ENCODE measurements at places on chromosomes 6 and 20.

- no peak overlapping the region for H3K27ac ChIP-seq
- H3K36me3 ChIP-seq, result no peaks in the 10 kb centered on the region
- H3K4me1 ChIP-seq, result no peaks in the 10 kb centered on the region
- no peak for DNase-seq
Measured at GRCh38 chr6:49001856-49002541, 461.1 kb downstream of the MMUT start.

- no peaks in the 10 kb centered on the region for H3K36me3 ChIP-seq
- H3K4me3 ChIP-seq, result no peak overlapping the region
- no peak overlapping the region for H3K27ac ChIP-seq
- no peaks in the 10 kb centered on the region for H3K4me1 ChIP-seq
Measured at GRCh38 chr6:20946022-20946421, 411.8 kb downstream of the CDKAL1 start.

DNA sequence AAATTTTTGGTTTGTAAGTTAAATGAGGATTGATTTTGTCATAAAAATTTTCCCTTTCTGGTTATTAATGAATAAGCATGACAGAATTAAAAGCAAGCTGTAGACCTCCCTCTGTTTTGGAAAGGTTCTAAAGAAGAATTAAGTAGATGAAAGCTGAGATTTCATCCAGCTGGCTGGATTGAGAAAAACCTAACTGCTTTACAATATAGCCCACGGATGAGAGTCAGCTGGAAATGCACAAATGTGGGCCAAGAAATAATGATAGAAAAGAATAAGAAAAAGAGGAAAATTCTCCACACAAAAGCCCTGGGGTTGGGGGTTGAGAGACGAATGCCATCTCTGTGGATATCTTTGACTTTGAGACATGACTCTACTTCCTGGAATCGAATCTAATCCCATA is 631.6 kb downstream of the HDGFL1 start:
- H3K4me1 ChIP-seq, result no peaks in the 10 kb centered on the region
- H3K27me3 ChIP-seq, result no peaks in the 10 kb centered on the region
- no peaks in the 10 kb centered on the region for H3K36me3 ChIP-seq
- no peak overlapping the region for H3K27ac ChIP-seq

DNA sequence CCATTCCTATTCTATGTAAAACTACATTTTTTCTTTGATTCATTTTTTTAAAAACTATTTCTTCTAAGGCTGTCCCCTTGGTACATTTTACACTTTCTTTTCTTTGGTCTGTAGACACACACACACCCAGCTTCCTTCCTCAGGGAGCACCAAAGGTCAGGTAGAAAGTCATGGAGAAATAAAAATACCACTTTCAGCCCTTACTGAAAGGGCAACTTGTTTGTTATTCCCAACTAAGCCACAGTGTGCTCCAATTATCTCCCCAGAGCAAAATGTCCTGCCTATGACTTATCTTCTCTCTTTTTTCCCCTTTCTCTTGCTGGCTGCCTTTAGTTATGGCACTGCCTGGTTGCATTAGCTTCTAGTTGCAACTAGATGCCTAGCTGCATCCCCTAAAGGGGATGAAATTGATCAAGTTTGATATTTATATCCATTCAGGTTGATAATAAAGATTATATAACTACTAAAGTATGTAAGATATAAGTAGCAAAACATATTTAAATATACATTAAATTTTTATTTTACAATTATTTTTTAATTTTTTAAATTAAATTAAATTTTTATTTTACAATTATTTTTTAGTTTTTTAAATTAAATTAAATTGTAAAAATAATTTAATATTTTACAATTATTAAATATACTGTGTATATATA is 21.6 kb upstream of the LRRC1 start:
- no peaks in the 10 kb centered on the region for H3K27me3 ChIP-seq
- DNase-seq, result no peak
- no peaks in the 10 kb centered on the region for H3K4me1 ChIP-seq
- H3K27ac ChIP-seq, result no peak overlapping the region
- H3K36me3 ChIP-seq, result no peaks in the 10 kb centered on the region
- no peak overlapping the region for H3K4me3 ChIP-seq

GRCh38 chr6:41713650-41714291 is 21.6 kb downstream of the TFEB start:
- no peak overlapping the region for H3K4me3 ChIP-seq
- H3K4me1 ChIP-seq, result peaks cover 29% of the 10 kb centered on the region
- no peaks in the 10 kb centered on the region for H3K36me3 ChIP-seq
- no peaks in the 10 kb centered on the region for H3K27me3 ChIP-seq

DNA sequence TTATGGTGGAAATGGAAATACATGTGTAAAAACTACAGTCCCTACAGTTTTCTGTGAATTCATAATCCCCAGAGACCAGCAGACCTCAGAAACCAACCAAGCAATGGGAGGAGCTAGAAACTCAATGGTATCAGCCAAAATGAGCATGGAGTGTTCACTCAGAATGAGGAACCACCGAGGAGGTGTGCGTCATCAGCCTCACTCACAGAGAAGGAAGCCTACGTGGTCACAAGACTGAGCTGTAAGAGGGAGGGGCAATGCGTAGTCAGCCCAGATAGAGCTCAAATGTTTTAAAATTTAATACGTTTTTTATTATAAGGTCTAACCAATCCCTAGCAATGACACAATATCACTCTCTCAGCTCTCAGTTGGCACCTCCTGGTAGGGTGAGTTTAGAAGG is 17.4 kb downstream of the MYLK4 start:
- H3K4me1 ChIP-seq, result no peaks in the 10 kb centered on the region
- DNase-seq, result no peak
- no peak overlapping the region for H3K4me3 ChIP-seq
- no peaks in the 10 kb centered on the region for H3K36me3 ChIP-seq
- H3K27ac ChIP-seq, result no peak overlapping the region

- DNase-seq, result no peak
- H3K27me3 ChIP-seq, result no peaks in the 10 kb centered on the region
- H3K4me1 ChIP-seq, result no peaks in the 10 kb centered on the region
- H3K36me3 ChIP-seq, result peaks cover 11% of the 10 kb centered on the region
- H3K4me3 ChIP-seq, result no peak overlapping the region
Measured at GRCh38 chr6:140774080-140774505, 1358.6 kb upstream of the GJE1 start.

DNA sequence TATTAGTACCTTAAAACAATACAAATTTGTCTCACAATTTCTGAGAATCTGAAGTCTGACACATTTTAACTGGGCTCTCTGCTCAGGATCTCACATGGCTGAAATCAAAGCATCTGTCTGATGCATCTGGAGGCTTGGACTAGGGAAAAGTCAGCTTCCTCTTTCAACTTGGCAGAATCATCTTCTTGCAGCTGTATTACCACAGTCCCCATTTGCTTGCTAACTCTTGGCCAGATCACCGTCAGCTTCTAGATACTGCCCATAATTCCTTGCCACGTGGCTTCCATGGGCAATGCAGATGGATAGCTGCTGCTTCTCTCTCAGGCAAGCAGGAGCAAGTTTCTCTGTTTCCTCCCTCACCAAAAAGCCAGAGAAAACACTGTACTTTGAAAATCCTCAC is 1106.4 kb upstream of the CITED2 start:
- no peaks in the 10 kb centered on the region for H3K27me3 ChIP-seq
- no peak for DNase-seq
- no peaks in the 10 kb centered on the region for H3K36me3 ChIP-seq
- H3K4me3 ChIP-seq, result no peak overlapping the region
- no peaks in the 10 kb centered on the region for H3K4me1 ChIP-seq

- no peaks in the 10 kb centered on the region for H3K4me1 ChIP-seq
- peaks cover 16% of the 10 kb centered on the region for H3K27me3 ChIP-seq
- H3K4me3 ChIP-seq, result no peak overlapping the region
- H3K36me3 ChIP-seq, result no peaks in the 10 kb centered on the region
- DNase-seq, result no peak
- H3K27ac ChIP-seq, result no peak overlapping the region
Measured at GRCh38 chr6:138559143-138559542, 59.8 kb upstream of the NHSL1 start.

DNA sequence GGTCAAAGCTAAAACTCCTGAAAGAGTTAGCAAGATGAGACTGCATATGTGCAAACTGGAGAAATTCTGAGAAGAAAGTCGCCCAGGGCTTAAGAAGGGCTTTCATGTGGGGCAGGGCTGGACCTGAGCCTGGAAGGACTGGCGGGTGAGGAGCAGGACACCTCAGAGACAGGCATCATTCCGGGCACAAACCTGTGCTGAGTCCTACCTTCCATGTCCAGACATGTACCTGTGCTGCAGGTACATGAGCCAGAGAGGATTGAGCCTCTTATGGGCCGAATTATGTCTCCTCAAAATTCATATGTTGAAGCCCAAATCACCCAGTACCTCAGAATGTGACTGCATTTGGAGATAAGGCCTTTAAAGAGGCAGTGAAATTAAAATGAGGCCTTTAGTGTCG is 171.0 kb downstream of the QRSL1 start:
- no peak for DNase-seq
- H3K4me1 ChIP-seq, result peaks cover 10% of the 10 kb centered on the region
- H3K27me3 ChIP-seq, result no peaks in the 10 kb centered on the region
- H3K27ac ChIP-seq, result no peak overlapping the region

- no peak overlapping the region for H3K27ac ChIP-seq
- no peak overlapping the region for H3K4me3 ChIP-seq
- no peaks in the 10 kb centered on the region for H3K27me3 ChIP-seq
- H3K4me1 ChIP-seq, result no peaks in the 10 kb centered on the region
- no peak for DNase-seq
Measured at GRCh38 chr20:16018881-16019280, 554.4 kb downstream of the KIF16B start.

- H3K27me3 ChIP-seq, result no peaks in the 10 kb centered on the region
- H3K4me1 ChIP-seq, result peaks cover 19% of the 10 kb centered on the region
- DNase-seq, result no peak
Measured at GRCh38 chr20:62391165-62392076, 4.5 kb downstream of the RPS21 start.

DNA sequence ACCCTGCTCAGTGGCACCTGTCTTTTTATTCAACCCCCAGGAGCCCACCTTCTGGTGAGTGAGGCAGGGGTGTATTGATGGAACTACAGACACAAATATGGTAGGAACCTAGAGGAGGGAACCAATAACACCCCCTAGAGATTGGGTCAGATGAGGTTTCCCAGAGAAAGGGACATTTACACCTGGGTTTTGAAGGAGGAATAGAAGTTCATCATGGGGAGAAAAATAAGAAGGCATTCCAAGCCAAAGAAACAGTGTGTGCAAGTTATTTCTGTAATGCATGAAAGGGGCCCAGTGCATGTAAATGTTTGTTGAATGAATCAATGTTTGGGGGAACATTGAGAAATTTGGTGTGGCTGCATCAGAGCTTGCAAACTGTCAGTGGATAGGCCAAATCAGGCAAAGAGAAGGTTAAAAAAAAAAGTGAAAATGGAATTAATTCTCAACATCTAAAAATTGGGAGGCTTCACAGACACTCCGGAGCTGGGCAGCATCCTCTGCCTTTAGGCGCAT is 11.1 kb upstream of the KIAA1755 start:
- DNase-seq, result no peak
- no peak overlapping the region for H3K27ac ChIP-seq
- H3K4me1 ChIP-seq, result peaks cover 25% of the 10 kb centered on the region
- H3K27me3 ChIP-seq, result no peaks in the 10 kb centered on the region

- H3K4me3 ChIP-seq, result no peak overlapping the region
- H3K27me3 ChIP-seq, result no peaks in the 10 kb centered on the region
Measured at GRCh38 chr6:33696548-33697518, 14.7 kb downstream of the UQCC2 start.

DNA sequence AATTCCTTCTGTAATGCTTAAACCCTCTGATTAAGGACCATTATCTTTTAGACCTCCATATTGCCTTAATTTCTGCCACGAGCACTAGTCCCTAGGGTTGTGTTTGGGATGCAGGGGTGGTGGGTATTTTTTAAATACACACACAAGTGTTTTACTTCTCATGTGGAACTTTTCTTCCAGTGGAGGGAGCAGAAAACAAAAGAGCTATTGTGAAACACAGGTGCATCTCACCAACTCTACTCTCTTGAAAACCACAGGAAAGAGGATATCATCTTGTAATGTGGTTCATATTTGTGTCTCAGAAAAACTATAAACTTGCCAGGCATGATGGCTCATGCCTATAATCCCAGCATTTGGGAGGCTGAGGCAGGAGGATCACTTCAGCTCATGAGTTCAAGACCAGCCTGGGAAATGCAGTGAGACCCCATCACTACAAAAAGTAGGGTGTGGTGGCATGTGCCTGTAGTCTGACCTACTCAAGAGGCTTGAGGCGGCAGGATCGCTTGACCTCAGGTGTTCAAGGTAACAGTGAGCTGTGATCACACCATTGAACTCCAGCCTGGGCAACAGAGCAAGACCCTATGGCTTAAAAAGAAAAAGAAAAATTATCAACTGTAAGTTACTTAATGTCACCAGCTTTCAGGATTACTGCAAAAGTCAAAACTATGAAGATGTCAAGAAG is 37.3 kb downstream of the MRS2 start:
- no peaks in the 10 kb centered on the region for H3K4me1 ChIP-seq
- no peak overlapping the region for H3K27ac ChIP-seq
- H3K36me3 ChIP-seq, result no peaks in the 10 kb centered on the region

- no peak overlapping the region for H3K4me3 ChIP-seq
- no peak overlapping the region for H3K27ac ChIP-seq
- DNase-seq, result no peak
- H3K27me3 ChIP-seq, result no peaks in the 10 kb centered on the region
- peaks cover 5% of the 10 kb centered on the region for H3K4me1 ChIP-seq
Measured at GRCh38 chr20:15265581-15266309, 928.3 kb upstream of the FLRT3 start.

GRCh38 chr6:160300076-160300695 is 41.6 kb upstream of the SLC22A2 start:
- no peaks in the 10 kb centered on the region for H3K36me3 ChIP-seq
- H3K4me1 ChIP-seq, result no peaks in the 10 kb centered on the region
- H3K27me3 ChIP-seq, result no peaks in the 10 kb centered on the region
- no peak overlapping the region for H3K27ac ChIP-seq
- no peak overlapping the region for H3K4me3 ChIP-seq

- no peaks in the 10 kb centered on the region for H3K36me3 ChIP-seq
- no peak for DNase-seq
- no peaks in the 10 kb centered on the region for H3K4me1 ChIP-seq
- H3K27me3 ChIP-seq, result peaks cover 61% of the 10 kb centered on the region
Measured at GRCh38 chr6:33722103-33722623, 10.7 kb upstream of the UQCC2 start.

- H3K27me3 ChIP-seq, result no peaks in the 10 kb centered on the region
- DNase-seq, result no peak
- no peak overlapping the region for H3K27ac ChIP-seq
- no peaks in the 10 kb centered on the region for H3K36me3 ChIP-seq
Measured at GRCh38 chr20:44296011-44296410, 15.0 kb downstream of the FITM2 start.

DNA sequence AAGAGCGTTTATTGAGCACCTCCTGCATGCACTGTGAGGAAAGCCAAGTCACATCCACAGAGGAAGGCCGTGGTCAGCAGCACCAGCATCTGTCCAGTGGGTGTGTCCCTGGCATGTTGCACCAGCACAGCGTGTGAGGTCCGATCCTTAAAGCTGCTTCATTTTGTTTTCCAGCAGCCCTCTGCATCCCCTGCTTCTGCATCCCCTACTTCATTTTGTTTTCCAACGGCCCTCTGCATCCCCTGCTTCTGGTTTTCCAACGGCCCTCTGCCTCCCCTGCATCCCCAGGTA is 147.8 kb downstream of the SYCP2 start:
- no peak overlapping the region for H3K27ac ChIP-seq
- DNase-seq, result no peak
- H3K36me3 ChIP-seq, result no peaks in the 10 kb centered on the region
- H3K4me3 ChIP-seq, result no peak overlapping the region
- H3K27me3 ChIP-seq, result no peaks in the 10 kb centered on the region
